ENCODE measurements at places on chromosomes 3 and 15.

- no peak for ATAC-seq
Observed at GRCh38 chr15:40118473-40118872, 9.8 kb upstream of the BMF start.

DNA sequence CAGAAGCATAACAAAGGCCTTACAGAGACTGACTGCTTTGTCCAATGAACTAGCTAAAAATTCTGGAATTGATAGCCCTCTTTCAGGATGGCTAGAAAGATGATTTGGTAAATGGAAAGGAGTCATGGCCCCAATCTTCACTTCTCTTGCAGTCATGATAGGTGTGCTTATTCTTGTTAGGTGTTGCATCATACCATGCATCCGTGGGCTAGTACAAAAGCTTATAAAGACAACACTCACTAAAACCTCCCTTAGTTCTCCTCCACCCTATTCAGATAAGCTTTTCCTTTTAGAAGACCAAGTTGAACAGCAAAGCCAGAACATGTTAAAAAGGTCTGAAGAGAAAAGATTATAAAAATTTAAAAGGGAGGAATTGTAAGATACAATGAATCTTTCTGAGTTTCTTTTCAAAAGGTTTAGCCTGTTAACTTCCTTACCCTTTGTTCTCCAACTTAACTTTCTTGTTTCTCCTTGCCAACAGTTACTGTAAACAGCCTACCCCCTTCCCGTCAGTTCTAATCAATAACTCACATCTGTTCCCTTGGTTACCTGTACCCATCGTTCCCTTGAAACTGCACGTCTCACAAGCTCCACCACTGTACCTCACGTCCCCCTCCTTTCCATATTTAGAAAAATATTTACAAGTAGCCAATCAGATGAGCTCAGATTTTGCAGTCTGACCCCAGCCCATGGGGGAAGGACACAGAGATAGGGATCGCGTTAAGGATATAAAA is 105.8 kb downstream of the ZBBX start:
- no peak for ATAC-seq

- ATAC-seq = no peak
Observed at GRCh38 chr3:175456466-175456865, 597.3 kb downstream of the NAALADL2 start.

DNA sequence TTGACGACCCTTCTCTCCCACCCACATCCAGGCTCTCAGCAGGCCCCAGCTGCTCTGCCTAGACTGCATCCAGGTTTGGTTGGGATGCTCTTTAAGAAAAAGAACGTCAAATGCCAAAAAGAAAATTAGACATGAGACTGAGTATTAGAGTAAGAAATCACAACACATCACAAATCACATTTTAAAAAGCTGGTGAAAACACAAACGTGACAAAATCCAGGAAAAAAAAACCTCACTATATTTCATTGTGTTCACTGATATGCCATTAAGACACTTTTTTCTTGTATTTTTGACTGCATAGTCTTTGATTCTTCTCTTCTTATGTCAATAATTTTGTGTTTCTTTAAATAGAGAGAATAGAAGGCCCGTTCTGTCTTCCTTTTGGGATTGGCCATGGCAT is 243.7 kb downstream of the TLE3 start:
- no peak for ATAC-seq

DNA sequence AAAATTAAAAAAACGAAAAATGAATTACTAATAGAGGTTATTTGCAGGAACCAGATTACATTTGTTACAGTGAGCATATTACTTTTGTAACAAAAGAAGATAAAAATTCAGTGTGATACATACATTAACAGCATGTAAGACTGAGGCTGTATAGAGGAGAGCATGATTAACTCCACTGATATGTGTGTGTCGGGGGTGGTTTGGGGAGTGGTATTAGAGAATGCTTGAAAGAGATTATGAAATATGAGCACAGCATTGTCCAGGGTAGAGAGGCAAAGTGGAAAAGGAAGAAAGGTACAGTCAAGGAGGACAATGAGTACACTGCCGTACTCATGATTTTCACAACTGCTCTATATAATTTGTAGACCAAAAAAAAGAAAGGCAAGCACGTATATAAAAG is 62.9 kb upstream of the LRRFIP2 start:
- ATAC-seq = no peak

- ATAC-seq = no peak
Observed at GRCh38 chr3:9226326-9226725, 23.1 kb downstream of the SRGAP3 start.

GRCh38 chr3:10772271-10773161 is 43.5 kb upstream of the SLC6A11 start:
- ATAC-seq = no peak

DNA sequence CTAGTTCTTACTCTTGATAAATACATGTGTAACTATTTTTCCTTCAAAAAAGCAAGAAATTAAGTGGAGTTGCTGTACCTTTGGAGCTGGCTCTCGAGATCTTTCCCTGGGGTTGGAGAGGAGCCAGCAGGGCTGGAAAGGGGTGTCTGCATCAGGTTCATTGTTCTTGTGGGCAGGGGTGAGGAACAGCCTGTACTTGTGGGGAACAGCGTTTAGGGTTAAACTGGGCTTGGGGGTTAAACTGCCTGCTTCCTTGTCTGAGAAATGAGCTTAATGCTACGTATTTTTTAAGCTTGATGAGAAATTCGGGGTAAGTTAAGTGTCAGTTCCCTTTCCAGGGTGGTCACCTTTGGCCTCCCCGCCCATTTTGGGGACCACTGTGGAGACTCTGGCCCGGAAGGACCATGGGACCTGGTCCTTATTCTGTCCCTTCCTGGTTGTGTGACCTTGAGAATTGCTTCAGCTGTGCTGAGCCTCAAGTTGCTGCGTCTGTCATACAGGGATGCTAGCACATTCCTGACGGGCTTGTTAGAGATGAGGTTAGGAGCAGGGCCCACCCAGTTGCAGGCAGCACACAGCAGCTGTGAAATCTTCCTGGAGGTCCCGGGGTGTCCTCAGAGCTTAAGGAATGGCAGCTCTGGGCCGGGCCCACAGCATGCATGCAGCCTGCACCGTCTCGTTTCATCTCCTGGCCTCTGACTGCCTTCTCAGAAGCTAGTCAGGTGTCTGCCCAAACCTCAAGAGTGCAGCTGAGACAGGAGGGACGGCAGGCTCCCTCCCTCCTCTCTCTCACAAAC is 11.6 kb downstream of the H1-8 start:
- ATAC-seq = no peak

DNA sequence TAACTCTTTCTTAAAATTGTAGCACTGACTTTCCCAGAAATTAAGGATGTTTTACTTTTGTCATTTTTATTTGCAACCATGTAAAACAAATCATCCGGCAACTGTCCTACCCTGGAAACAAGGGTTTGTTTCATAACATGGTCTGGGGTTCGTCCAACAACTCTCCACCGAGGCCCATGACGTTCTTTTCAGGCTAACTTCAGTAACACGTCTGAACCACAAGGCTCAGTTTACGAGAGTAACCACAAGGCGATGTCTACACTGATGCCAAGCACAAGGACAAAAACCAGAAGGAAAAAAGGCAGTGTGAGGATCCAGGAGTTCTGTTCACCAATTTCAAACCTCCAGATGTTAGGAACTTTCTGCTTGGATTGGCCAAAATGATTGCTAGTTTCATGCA is 546.1 kb downstream of the NTRK3 start:
- ATAC-seq = no peak

DNA sequence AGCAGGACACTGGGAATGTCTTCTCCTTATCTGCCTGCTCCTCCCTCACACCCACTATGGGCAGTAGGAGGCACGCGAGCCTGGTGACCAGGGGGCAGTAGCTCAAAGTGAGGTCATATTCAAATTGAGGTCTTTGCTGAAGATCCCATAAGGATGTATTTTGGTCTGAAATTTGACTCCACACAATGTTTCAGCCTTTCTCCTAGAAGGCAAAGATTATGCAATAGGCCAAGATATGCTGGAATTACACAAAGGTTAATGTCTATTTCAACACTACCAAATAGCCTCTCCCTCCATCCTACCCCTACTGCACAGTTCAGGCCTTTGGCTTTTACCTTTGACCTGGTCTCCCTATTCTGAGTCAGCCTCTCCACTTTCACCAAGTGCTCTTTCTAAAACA is 203.0 kb downstream of the TIGIT start:
- ATAC-seq = no peak

DNA sequence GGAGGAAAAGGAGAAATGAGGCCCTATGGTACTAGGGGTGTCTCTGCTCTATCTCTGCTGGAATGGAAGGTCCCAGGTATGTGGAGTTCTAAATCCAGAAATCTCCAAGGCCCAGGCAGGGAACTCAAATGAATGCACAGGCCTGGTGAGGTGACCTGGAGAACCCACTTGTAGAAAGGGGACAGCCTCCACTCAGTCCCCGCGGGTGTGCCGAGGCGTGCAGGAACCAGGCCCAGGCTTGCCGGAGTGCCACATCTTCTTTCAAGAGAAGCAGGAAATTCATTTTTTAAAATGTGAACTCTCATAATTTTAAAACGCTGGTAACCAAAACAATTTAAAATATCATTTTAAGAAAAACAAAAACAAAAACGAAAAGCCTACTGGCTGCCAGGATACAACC is 32.2 kb upstream of the ADCY5 start:
- ATAC-seq = no peak

DNA sequence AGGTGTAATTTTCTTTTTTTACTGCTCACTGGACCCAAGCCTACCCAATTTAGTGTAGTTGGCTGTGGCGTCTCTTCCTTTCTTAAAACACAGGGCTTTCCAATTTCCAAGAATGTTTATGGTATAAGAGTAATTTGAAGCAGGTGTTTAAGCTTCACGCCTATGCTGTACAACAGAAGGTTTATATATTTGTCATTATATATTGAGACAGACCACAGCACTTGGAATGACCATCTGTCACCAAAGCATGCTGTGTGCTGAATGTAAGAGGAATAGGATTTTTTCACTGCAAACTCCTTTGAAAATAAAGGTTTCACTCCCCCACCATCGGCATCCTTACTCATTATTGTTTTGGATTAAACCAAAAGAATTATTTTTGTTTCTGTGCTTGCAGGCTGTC is 325.7 kb downstream of the OTOL1 start:
- no peak for ATAC-seq

DNA sequence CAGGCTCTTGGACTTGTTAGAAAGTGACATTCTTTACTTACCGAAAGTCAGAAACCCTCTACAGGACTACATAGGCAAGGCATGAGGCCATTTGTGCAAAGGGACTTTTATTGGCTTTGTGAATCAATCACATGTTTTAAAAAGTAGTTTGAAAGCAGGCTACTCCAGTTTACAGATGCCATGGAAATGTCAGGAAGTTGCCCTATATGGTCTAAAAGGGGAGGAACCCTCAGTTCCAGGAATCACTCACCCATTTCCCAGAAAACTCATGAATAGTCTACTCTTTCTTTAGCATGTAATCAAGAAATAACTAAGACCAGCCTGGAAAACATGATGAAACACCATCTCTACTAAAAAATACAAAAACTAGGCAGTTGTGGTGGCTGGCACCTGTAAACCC is 51.0 kb upstream of the MKRN3 start:
- no peak for ATAC-seq

GRCh38 chr15:77120576-77120975 is 49.7 kb upstream of the TSPAN3 start:
- ATAC-seq = no peak

GRCh38 chr3:178561239-178561638 is 25.0 kb downstream of the KCNMB2 start:
- ATAC-seq = no peak

- no peak for ATAC-seq
Observed at GRCh38 chr15:79017953-79018352, 72.6 kb downstream of the RASGRF1 start.

GRCh38 chr15:52523192-52523591 is 5.5 kb downstream of the MYO5A start:
- no peak for ATAC-seq
